ENCODE measurements at places on chromosomes 13 and 19. TPM values are rescaled to one million over a fixed set of nuclear protein-coding genes. Genes with fewer than 3 reads are reported as not detected.

DNA sequence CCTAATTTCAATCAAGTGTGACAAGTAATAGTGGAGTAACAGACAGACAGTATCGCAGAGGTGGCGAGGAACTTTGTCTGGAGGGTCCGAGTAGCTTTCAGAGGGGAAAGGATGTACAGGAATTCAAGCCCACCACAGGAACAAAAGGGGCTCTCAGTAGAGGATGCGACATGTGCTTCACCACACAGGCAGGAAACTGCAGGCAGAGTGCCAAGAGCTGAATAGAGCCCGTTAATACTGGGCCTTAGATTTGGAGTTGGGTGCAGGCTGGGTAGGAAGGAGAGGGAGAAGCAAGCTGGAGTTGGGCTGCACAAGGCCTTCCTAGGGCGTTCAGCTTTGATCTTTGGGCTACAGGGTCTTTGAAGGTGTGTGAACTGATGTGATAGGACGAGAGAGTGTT, 1.2 kb downstream of the CCDC70 start:
- H3K27me3 ChIP-seq, result no peaks in the 10 kb centered on the region
- no peak overlapping the region for H3K27ac ChIP-seq
- H3K4me3 ChIP-seq, result no peak overlapping the region
- no peaks in the 10 kb centered on the region for H3K36me3 ChIP-seq
- no peak for DNase-seq

DNA sequence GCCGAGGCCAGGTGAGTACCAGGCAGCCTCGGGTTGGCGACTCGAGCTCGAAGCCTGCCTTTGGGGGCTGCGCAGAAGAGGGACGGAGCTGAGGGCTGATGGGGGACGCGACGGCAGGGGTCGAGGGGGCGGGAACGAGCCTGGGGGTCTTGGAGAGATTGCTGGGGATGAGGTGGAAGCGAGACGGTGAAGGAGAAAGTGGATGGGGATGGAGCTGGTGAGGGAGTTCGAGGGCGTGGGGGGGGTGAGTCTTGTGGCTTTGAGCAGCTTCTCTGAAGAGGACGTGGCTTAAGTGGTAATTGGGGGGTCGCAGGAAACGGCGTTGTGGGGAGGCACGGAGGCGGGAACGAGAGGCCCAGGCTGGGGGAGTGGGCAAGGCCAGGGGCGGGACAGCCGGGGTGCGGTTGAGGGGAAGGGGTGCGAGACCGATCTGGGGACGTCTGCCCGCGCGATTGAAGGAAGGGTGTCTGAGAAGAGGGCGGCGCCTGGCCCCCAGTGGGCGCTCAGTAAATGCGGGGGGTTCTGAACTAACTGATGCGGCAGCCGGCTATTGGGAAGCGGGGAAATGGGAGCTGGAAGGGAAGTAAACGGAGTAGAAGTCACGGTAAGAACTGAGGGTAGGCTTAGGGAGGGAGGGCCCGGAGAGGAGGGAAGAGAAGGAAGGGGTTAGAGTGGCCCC, 426 bp downstream of the MYO9B start:
- no peaks in the 10 kb centered on the region for H3K27me3 ChIP-seq
- H3K27ac ChIP-seq, result peak overlapping the region; percentile 27
- H3K4me3 ChIP-seq, result peak overlapping the region; percentile 29
- peak; percentile 36 for DNase-seq
- no peaks in the 10 kb centered on the region for H3K36me3 ChIP-seq

DNA sequence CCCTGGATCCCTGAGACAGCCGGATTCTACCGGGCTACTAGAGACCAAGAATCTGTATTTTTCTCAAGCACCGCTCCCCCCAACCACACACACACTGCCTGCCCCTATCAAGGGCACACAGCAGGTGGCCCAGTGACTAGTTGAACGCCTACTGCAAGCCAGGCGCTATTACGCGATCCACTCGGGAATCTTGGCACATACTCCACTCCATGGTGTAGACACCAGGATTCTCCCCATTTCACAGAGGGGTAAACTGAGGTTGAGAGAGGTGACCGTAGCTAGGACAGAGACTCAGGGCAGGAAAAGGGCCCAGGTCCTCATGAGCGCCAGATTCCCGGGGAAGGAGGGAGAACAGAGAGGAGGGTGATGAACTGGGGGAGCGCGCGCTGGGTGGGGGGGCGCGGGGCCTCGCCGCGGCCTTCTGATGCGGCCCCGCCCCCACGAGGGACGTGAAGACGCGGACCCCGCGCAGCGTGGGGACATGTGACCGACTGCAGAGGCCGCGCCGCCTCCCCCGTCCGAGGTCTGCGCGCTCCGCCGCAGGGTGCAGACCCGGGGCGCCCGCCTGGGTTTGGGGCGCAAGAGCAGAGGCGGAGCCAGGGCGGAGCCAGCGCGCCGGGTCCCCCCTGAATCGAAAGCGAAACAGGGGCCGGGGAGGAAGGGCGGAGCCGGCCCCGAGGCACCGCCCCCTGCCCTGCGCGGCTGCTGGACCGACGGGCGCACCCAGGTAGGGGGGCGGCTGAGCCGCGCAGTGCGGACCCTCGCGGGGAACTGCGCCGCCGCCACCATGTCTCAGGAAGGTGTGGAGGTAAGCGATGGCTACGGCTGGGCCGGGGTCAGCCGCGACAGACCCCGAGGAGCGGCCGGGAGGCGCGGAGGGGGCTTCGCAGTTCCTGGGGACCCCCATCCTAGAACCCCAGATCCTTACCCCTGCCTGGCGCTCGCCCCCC, at the start of gene SHFL:
TSS of gene SHFL (plus strand) at position 677 of the 950 bp plus-strand sequence. CDS start at position 788, 111 bp downstream.
- H3K36me3 ChIP-seq, result no peaks in the 10 kb centered on the region
- H3K4me3 ChIP-seq, result peak within 1 kb of the TSS; percentile 75
- peak; percentile 71 for DNase-seq
- peak within 1 kb of the TSS; percentile 87 for H3K27ac ChIP-seq

DNA sequence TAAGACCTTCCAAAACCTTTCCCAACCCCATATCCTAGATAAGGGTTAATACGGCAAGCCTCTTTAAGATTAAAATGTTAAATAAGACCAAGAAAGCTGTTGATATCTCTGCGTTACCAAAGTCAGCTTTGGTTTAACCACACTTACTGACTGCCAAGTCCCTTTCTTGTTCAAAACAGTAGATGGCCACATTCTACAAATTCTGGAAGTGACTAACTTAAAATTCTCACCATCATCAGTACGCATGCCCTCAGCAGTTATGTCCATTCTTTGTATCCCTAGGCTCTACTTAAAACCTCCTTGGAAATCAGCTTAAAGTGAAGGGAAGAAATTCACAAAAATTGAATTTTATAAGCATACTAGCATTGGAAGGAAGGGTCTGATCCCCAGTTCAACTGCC, 23.6 kb downstream of the SOHLH2 start:
- H3K4me1 ChIP-seq, result no peaks in the 10 kb centered on the region
- no peaks in the 10 kb centered on the region for H3K27me3 ChIP-seq
- H3K4me3 ChIP-seq, result no peak overlapping the region

DNA sequence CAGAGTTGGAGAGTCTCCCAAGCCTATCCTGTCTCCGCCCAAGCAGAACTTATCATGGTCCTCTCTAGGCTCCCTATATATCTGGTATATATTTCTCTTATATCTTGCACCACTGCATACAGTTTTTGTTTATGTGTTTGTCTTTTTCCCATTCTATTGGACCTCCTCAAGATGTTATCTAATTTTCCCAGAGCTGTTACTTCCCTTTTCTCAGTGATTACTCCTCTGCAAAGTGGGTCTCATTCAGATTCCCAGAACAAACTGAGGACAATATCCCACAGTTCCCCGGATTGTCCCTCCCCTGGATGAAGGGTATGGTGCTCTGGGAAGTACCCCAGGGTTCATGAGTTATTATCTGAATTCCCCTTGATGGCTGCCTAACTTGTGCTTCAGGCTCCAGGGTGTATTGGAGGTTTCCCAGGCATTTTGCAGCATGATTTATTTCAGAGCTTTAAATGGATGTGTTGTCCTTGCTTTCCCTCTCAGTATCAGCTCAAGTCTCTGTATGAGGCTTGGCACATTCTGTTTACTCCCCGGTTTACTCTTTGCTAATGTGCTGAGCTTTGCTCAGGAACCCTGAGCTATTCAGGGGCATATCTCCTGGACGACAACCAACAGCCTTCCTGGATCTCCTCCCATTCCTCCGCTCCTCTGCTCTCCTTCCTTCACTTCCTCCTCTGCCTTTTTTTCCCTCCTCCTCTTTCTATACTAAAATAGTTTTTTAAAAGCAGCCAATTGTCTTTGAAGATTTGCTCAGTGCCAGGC, 329.3 kb downstream of the SPRY2 start:
- H3K27me3 ChIP-seq, result no peaks in the 10 kb centered on the region
- no peaks in the 10 kb centered on the region for H3K4me1 ChIP-seq
- no peak overlapping the region for H3K27ac ChIP-seq
- H3K36me3 ChIP-seq, result no peaks in the 10 kb centered on the region
- no peak for DNase-seq

GRCh38 chr19:51719251-51719988, 4.4 kb downstream of the HAS1 start:
- peaks cover 4% of the 10 kb centered on the region for H3K27me3 ChIP-seq
- H3K4me3 ChIP-seq, result no peak overlapping the region
- H3K36me3 ChIP-seq, result no peaks in the 10 kb centered on the region
- DNase-seq, result no peak
- no peak overlapping the region for H3K27ac ChIP-seq

DNA sequence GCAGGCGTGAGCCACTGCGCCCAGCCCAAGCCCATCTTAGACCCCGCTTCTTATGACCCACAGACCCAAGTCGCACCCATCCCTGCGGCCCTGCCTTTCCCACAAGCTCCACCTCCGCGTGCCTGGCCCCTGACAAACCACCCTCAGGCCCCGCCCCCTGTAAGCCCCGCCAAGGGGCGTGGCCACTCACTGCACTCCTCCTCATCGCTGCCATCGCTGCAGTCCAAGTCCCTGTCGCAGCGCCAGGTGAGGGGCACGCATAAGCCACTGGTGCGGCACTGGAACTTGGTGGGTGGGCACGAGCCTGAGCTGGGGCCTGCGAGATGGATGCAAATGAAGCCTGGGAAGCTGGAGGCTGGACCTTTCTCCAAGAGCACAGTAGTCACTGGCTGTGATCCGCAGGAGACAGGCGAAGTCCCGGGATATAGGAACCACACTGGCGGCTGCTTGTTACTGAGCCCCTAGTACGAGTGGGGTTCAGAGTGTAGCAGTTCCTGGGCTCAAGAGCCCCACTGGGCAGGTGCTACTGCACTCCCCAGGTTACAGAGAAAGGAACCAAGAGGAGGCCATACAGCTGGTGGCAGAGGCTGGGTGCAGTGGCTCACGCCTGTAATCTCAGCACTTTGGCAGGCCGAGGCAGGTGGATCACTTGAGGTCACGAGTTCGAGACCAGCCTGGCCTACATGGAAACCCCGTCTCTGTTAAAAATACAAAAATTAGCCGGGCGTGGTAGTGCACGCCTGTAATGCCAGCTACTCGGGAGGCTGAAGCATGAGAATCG, 3.1 kb downstream of the CD320 start:
- no peak overlapping the region for H3K27ac ChIP-seq
- H3K36me3 ChIP-seq, result no peaks in the 10 kb centered on the region
- H3K27me3 ChIP-seq, result no peaks in the 10 kb centered on the region
- H3K4me3 ChIP-seq, result no peak overlapping the region
- peaks cover 17% of the 10 kb centered on the region for H3K4me1 ChIP-seq

- peak overlapping the region; percentile 41 for H3K27ac ChIP-seq
- no peak overlapping the region for H3K4me3 ChIP-seq
- no peaks in the 10 kb centered on the region for H3K27me3 ChIP-seq
- no peaks in the 10 kb centered on the region for H3K36me3 ChIP-seq
- H3K4me1 ChIP-seq, result peaks cover 6% of the 10 kb centered on the region
Observed at GRCh38 chr13:28716511-28716910, 2.3 kb downstream of the SLC46A3 start.

DNA sequence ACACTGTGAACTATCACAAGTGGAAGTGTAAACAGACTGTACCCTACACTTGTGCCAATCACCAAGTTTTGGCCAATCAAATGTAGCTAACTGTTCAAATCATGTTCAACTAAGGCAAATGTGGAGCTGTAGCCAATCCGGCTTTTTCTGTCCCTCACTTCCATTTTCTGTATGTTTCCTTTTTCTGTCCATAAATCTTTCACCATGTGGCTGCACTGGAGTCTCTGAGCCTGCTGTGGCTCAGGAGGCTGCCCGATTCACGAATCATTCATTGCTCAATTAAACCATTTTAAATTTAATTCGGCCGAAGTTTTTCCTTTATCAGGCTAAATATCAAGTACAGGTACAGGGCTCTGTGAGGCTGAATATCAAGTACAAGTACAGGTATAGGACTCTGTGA, 216.5 kb downstream of the RFC3 start:
- H3K27ac ChIP-seq, result no peak overlapping the region
- H3K27me3 ChIP-seq, result no peaks in the 10 kb centered on the region
- H3K4me3 ChIP-seq, result no peak overlapping the region
- H3K36me3 ChIP-seq, result no peaks in the 10 kb centered on the region
- H3K4me1 ChIP-seq, result no peaks in the 10 kb centered on the region

- H3K4me3 ChIP-seq, result no peak overlapping the region
- no peak for DNase-seq
- no peaks in the 10 kb centered on the region for H3K27me3 ChIP-seq
- H3K27ac ChIP-seq, result no peak overlapping the region
- H3K36me3 ChIP-seq, result no peaks in the 10 kb centered on the region
Observed at GRCh38 chr13:67183151-67183550, 47.0 kb downstream of the PCDH9 start.

- H3K4me3 ChIP-seq, result no peak overlapping the region
- H3K36me3 ChIP-seq, result no peaks in the 10 kb centered on the region
- no peak for DNase-seq
Observed at GRCh38 chr13:36028359-36029025, 102.7 kb downstream of the DCLK1 start.

DNA sequence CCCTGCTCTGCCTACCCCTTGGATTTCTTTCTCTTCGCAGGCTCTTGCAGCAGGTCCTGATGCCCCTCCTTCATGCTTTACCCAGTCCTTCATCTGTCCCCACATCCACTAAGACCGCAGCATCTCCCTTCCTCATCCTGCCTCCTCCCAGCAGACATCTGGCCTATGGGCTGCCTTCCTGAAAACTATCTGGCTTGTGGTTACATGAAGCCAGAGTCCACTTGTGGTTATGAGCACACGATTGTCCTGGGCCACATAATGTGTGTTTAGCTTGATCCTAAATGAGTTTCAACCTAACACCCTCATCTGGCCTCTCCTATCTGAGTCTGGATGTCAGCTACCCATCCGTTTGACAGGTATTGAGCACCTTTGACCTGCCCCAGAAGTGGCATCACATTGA, 5.5 kb upstream of the ZNF175 start:
- no peaks in the 10 kb centered on the region for H3K27me3 ChIP-seq
- no peak for DNase-seq
- no peaks in the 10 kb centered on the region for H3K36me3 ChIP-seq
- no peak overlapping the region for H3K27ac ChIP-seq

GRCh38 chr19:9971166-9971897, 35.0 kb upstream of the OLFM2 start:
- no peak overlapping the region for H3K4me3 ChIP-seq
- no peak for DNase-seq
- no peaks in the 10 kb centered on the region for H3K4me1 ChIP-seq
- H3K36me3 ChIP-seq, result no peaks in the 10 kb centered on the region
- H3K27ac ChIP-seq, result no peak overlapping the region

GRCh38 chr19:924553-925086, 1.2 kb upstream of the ARID3A start:
- DNase-seq, result no peak
- H3K4me1 ChIP-seq, result peaks cover 27% of the 10 kb centered on the region
- peaks cover 14% of the 10 kb centered on the region for H3K27me3 ChIP-seq
- peak overlapping the region; percentile 95 for H3K4me3 ChIP-seq
- no peaks in the 10 kb centered on the region for H3K36me3 ChIP-seq

IGFL2 gene
- not detected for total RNA-seq

KLK2 gene
- 3.4 TPM for total RNA-seq

SHD gene
- total RNA-seq, result not detected

PGLYRP1 gene
- total RNA-seq, result not detected

SIGLEC12 gene
- total RNA-seq, result not detected
